GM10248 (cell line): ENCODE measurements at places on chromosomes 5 and 9.
A peak's percentile ranks its signal among the peaks of the same experiment; 100 is the strongest.

DNA sequence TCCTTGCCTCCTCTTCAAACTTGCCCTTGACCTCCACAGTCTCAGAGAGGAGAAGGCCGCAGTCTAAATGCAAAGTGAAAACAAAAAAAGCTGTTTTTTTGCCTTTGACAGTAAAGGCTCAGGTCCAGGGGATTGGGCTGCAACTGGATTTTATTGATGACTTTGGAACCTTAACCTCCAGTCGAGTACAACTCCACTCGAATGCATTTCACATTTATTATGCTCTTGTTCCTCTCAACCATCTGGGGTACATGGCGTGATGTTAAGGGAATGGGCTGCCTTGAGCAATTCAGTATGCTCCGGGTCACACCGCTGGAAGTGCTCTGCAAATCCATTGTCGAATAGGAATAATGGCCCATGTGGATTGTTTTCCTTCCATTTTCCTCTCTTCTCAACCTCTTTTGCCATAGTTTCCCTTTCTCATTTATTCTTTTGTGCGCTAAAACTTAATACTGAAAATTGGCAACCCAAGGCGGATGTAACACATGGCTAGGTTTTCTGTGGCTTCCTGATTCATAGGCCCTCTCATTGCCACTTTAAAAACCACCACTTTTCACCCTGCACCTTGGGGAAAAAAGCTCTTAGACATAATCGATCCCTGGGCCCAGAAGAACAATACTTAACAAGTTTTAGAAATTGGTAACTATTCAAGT lies 34.3 kb downstream of the ITK start:
- DNase-seq = no peak

GRCh38 chr5:83102364-83102980 lies 25.1 kb downstream of the XRCC4 start:
- no peak for DNase-seq

DNA sequence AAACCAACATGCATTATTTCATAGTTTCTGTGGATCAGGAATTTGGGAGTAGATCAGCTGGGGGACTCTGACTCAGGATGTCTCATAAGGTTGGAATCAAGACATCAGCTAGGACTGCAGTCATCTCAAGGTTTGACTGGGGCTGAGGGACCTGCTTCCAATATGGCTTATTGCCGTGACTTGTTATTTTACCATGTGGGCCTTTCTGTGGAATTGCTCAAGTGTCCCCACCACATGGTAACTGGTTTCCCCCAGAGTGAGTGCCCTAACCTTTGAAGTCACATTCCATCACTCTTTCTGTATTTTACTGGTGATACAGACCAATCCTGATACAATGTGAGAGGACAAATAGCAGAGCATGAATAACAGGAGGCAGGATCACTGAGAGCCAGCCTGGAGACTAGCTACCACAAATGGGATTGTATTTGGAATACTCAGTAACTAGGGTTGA lies 70.2 kb upstream of the ELL2 start:
- DNase-seq = no peak

DNA sequence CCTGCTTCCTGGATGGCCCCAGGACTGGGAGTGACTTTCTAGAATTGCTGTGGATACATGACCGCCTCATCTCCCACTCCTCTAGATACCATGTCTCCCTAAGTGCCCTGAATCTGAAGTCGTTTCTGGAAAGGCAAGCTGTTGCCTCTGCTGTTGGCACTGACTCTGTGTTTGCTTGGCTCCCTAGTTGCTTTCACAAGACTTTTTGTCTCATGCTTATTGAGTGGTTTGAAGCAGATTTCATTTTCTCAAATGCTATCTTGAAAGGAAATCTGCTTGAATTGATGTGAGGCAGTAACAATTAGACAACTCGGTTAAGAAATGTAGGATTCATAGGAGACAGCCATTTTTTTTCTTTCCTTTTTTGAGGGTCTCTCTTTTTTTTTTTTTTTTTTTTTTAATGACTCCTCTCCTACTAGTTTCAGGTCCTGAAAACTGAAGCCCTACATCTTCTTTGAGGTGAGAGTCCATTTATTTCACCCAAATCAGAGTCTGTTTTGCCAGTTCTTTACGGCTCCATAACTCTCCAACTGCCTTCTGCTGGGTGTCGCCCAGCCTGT lies 65.9 kb downstream of the PRDM6 start:
- no peak for DNase-seq

DNA sequence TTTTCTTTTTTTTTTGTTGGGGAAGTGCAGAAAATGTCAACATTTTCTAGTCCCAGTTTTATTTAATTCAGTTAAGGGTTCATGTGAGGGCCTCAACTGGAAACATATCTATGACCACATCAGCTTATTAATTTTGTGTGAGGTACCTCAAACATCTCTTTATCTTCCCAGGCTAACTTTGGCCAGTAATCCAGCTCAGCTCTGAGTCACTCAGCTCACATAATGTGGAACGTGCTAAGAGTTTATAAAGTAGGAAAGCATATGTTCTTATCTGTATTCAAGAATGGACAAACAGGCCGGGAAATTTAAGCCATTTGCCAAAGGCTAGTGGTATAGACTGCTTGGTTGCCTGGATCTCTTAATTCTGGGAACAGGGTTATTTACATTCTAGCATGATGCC lies 118.4 kb downstream of the INSYN2B start:
- no peak for DNase-seq

DNA sequence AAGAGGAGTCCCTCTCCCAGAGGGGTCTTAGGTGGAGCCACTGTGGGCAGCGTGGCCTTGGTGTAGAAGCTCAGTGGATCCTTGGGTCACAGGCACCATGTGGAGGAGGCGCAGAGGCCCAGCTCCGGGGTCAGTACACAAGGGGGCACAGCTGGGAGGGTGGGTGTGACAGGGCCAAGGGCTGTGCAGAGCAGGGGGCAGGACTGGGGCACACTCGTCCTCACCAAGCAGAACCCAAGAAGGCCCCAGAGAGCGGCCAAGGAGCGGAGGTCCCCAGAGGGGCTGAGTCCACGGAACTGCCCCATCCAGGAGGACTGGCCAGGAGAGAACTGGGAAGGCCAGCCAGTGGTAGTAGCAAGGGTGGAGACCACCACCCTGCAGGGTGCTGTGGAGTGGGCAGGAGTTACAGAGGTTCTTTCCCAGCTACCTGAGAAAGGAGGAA lies 2.5 kb upstream of the LPCAT1 start:
- no peak for DNase-seq

DNA sequence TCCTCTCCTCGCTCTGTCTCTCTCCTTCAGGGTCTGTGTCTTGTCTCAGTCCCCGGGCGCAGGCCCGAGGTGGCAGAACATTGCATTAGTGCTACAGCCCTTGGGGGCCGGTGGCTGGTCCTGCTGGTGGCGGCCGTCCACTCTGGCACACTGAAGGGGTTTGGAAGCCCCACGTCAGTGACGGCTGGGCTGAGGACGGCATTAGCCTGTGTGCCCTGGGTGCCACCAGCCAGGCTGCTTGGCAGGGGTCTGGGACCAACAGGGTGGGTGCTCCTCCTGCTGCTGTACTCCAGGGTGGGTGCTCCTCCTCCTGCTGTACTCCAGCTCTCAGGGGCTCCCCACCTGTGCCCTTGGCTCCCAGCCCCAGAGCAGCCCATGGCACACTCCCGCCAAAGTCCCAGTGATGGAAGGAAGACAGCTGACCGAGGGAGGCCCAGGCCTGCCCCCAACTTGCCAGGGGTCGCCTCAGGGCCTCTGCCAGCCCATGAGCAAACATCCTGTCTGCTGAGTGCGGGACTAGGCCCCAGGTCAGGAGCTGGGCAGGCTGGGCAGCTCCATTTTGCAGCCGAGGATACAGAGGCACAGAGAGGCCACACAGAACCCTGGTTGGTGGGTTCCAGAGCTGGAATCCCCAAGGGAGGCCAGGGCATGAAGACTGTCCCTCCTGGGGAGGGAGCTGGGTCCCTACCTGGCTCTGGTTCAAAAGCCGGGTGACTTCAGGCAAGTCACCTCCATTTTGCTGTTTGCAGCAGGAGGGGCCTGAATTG lies 27.3 kb downstream of the SARDH start:
- no peak for DNase-seq

- no peak for DNase-seq
Observed at GRCh38 chr5:158920736-158921135, 179.0 kb downstream of the EBF1 start.

- DNase-seq = no peak
Observed at GRCh38 chr5:129807162-129807814, 59.4 kb downstream of the MINAR2 start.

- DNase-seq = no peak
Observed at GRCh38 chr5:137192293-137192743, 306.8 kb downstream of the SPOCK1 start.

DNA sequence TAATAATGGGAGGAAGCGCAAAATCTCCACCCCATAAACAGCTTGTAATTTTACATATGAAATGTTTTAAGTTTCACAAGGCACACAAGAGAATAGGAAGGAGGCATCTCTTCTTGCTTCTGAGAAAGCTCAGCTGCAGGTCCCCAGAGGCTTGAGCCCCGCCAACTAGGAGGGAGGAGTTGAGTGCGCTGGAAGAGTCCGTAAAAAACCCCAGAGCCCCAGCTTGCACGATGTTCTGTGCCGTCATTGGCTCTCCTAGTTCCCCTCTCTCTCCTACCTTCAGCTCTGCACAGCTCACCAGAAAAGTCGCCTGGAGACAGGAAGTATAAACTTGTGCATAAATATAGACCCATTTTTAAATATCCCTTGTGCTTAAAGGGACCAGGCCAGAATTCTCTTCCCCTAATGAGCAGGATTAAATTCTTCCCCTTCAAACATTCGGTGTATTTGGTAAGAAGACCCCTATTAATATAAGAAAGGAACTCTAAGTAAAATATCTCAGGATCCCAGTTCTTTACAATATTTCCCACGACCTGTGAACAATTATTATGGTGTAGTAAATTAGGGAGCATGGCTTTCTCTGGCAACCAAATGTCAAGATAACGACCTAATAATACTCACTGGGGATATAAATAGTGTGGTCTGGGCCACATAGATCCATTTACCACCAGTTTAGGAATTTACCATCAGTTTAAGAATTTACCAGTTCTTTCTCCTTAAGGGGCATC lies 13.7 kb downstream of the GLRX start:
- DNase-seq = peak; percentile 88

DNA sequence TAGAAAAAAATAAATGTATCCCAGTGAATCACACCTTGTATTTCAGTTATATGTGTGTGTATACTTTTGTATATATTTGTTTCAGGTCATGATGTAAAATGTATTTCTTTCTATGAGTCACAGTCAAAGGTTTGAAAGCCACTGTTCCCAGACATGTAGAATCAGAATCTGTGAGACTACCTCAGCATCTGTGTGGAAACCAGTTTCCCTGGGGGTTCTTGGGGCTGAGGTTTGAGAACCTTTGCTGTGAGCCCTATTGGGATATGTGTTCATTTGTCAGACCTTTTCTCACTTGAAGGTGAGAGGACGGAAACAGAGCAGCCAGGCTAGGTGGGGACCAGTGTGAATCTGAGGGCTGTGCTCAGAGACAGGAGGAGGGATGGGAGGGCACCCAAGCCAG lies 78.7 kb upstream of the SAP30L start:
- peak; percentile 55 for DNase-seq

DNA sequence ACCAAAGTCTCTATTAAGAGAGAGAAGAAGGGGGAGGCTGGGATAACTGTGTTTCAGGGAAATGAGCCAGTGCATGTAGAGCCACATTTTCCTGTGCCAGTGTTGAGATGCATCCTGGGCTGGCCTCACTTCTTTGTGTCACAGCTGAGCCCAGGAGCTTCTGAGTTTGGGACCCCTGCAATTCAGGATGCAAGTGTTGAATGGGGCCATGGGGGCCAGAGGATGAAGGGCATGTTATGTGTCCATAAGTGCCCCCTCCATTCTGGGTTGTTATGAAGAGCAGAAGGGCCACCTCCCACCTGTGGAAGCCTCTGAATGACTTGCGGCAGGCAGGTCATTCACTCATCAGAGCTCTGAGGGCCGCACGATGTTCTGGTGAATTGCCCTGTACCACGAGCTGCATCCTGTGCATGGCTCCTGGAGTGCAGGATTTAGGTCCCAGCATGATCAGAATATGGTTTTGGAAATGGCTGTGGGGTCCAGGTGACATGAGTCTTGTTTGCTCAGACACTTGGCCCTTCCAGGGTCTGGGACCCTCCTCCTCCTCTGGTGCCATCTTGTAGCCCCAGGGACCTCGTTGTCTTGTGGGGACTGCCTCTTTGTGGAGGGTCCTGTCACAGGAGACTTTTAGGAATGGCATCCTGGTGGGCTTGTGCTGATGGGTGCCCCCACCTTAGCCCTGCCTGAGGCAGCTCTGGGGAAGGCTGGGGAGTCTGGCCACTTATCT lies 115.4 kb upstream of the PITX1 start:
- DNase-seq = no peak

DNA sequence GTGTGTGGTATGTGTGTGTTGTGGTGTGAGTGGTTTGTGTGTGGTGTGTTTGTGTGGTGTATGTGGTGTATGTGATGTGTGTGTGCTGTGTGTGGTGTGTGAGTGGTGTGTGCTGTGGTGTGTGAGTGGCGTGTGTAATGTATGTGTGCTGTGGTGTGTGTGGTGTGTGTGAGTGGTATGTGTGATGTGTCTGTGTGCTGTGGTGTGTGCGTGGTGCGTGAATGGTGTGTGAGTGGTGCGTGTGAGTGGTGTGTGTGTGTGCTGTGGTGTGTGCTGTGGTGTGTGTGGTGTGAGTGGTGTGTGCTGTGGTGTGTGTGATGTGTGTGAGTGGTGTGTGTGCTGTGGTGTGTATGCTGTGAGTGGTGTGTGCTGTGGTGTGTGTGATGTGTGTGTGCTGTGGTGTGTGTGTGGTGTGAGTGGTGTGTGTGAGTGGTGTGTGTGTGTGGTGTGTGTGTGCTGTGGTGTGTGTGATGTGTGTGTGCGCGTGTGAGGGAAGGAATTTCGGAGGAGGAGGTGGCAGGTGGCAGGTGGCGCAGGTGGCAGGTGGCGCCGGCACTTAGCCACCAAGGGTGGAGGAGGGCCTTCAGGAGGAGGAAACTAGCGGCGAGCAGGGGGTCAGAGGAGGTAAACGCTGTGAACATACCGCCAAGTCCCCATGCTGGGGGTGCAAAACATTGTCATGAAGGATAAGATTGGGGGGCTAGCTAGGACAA lies 191.8 kb downstream of the MELK start:
- DNase-seq = no peak

GRCh38 chr9:104177003-104177611 lies 83.0 kb downstream of the SMC2 start:
- no peak for DNase-seq

DNA sequence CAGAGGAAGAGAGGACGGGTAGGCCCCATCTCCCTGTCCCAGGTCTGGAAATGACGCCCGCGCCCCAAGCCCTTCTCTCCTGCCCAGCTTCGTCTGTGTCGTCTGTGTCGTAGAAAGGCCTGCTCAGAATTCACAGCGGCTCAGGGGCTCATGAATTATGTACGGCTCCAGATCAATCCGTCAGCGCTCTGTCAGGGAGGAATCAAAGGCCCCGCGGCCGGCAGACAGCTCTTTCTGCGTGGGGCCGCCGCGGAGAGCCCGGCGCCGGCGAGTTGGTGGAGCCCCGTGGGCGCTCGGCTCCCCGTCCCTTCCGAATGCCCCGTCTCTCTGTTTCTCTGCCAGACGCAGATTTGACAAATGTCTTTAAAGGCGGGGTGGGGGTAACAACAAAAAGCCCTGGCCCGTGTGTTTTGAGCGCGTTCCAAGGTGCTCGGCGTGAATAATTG lies 83.8 kb upstream of the RAPGEF1 start:
- no peak for DNase-seq

GRCh38 chr5:158390577-158390976 lies 531.6 kb upstream of the CLINT1 start:
- DNase-seq = no peak

- no peak for DNase-seq
Observed at GRCh38 chr5:163696579-163696887, 191.1 kb downstream of the MAT2B start.
